ENCODE measurements at places on chromosomes 2 and 18. TPM values are rescaled to one million over a fixed set of nuclear protein-coding genes. Genes with fewer than 3 reads are reported as not detected.

The PSTPIP2 gene
- polyA plus RNA-seq, result 9.8 TPM

The COL4A3 gene
- not detected for polyA plus RNA-seq

The NEMP2 gene
- 1.8 TPM for polyA plus RNA-seq

The UGT1A9 gene
- not detected for polyA plus RNA-seq

The FHOD3 gene
- polyA plus RNA-seq, result 10.9 TPM

The NEDD4L gene
- 13.2 TPM for polyA plus RNA-seq

The RAD51AP2 gene
- 0.02 TPM for polyA plus RNA-seq

The DNER gene
- polyA plus RNA-seq, result 1.4 TPM

The LRATD1 gene
- polyA plus RNA-seq, result 0.89 TPM

The GKN1 gene
- not detected for polyA plus RNA-seq

The CNTNAP5 gene
- polyA plus RNA-seq, result 0.02 TPM

DNA sequence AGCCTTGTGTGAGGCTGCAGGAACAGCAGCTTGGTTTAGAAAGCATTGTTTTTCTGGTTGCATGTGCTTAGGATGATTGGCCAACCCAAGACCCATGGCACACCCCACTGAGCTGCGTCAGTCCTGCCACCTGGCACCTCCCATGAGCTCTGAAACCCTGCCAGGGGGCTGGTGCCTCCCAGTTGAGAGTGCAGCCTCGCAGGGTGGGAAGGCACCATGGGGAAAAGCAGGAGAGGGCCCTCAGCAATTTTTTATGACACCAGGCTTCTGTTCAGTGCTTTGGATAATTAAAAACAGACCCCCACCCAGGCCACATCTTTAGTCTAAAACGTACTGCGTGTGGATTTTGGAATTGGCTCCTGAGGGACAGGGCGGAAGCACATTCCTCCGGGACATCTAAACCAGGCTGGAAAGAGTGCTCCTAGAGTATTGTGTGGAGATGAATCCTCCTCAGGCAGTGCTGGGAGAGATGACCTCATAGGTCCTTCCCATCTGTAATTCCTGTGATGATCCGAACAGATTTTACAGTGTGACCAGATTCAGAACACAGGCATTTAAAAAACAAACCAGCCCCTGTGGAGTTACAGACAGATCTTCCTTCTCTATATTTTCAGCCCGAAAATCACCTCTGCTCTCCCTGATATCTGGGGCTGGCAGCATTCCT lies 438.3 kb downstream of the ZNF521 start:
- peak; percentile 40 for DNase-seq

DNA sequence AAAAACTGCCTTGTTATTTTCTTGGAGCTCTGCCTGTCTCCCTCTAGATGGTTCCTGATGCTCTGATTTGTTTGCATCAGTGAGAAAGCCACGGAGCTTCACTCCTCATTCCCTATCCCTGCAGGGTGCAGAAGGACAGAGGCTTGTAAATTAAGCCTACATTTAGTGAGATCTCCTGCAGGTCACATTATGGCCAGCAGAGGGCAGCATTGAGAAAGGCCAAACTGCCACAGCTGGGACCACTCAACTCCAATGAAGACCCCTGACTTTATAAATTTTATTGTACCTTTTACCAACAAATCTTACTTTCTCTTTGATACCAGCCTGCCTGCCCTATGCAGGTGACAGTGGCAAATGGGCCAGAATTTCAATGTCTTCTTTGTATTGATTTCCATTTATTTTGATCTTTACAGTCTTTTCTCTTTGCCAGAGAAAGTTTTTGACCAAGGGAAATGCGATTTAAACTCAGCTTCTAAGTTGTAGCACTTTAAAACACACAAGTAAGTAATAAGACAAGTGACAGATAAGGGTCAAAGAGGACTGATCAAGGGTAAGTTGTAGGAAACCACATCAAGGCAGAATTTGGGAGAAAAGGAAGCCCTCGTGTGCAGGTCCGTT lies 1029.1 kb upstream of the KLHL29 start:
- peak; percentile 56 for DNase-seq

GRCh38 chr18:79798346-79798998 lies 734 bp downstream of the KCNG2 start:
- DNase-seq, result no peak

GRCh38 chr2:11128243-11128951 lies 26.9 kb upstream of the SLC66A3 start:
- no peak for DNase-seq

DNA sequence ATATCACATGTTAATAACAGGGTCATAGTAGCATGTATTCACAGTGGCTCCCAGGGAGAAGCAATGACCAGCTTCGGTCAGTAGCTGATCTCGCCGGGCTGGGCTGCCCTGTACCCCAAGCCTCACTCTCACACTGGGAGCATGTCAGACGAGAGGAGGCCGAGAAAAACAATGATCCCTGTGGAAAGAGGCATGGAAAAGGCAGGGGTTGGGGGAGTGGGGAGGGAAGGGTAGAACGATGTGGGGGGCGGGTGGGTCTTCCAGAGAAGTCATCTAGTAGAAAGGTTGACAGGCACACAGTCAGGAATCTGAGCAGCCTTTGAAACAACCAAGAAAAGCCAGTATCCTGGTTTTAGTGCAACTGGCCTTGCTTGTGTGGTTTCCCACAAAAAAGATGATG lies 25.4 kb downstream of the TGFA start:
- DNase-seq, result no peak

DNA sequence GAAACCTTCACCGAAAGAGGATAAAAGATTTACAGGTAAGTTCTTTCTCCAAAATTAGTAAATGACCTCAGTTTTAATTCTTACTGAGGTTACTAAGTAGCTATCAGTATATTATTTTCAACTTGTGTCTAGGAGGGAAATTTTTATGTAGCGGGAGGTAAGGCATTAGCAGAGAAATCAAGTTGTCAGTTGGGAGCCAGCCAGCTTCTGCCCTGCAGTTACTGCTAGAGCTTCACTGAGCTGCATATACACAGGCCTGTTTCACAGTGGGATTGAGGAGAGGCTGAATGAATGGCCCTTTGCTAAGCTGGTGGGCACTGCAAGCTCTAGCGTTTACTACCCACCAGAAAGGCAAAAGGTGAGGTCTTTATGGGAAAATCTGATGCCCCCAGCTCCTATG lies 105.7 kb downstream of the ACAA2 start:
- DNase-seq, result no peak

GRCh38 chr2:45923701-45924100 lies 272.2 kb downstream of the PRKCE start:
- no peak for DNase-seq

DNA sequence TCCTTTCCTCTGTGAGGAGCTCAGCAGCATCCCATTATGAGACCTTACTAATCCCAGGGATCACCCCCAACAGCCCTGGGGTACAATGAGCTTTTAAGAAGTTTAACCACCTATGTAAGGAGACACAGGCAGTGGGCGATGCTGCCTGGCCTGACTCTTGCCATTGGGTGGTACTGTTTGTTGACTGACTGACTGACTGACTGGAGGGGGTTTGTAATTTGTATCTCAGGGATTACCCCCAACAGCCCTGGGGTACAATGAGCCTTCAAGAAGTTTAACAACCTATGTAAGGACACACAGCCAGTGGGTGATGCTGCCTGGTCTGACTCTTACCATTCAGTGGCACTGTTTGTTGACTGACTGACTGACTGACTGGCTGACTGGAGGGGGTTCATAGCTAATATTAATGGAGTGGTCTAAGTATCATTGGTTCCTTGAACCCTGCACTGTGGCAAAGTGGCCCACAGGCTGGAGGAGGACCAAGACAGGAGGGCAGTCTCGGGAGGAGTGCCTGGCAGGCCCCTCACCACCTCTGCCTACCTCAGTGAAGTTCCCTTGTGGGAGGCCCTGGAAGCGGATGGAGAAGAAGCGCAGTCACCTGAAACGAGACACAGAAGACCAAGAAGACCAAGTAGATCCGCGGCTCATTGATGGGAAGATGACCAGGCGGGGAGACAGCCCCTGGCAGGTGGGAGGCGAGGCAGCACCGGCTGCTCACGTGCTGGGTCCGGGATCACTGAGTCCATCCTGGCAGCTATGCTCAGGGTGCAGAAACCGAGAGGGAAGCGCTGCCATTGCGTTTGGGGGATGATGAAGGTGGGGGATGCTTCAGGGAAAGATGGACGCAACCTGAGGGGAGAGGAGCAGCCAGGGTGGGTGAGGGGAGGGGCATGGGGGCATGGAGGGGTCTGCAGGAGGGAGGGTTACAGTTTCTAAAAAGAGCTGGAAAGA lies 7.6 kb downstream of the PROC start:
- DNase-seq, result no peak

GRCh38 chr18:68679528-68679927 lies 35.4 kb downstream of the TMX3 start:
- no peak for DNase-seq

- DNase-seq, result no peak
These were observed 198.9 kb downstream of the ADCYAP1 start for GRCh38 chr18:1103537-1103936.

GRCh38 chr2:34242763-34243123 lies 643.6 kb upstream of the FAM98A start:
- DNase-seq, result no peak

- no peak for DNase-seq
These were observed 199.2 kb upstream of the SMAD2 start for GRCh38 chr18:48129621-48130082.

- DNase-seq, result no peak
These were observed 25.9 kb upstream of the ALLC start for GRCh38 chr2:3631851-3632659.

DNA sequence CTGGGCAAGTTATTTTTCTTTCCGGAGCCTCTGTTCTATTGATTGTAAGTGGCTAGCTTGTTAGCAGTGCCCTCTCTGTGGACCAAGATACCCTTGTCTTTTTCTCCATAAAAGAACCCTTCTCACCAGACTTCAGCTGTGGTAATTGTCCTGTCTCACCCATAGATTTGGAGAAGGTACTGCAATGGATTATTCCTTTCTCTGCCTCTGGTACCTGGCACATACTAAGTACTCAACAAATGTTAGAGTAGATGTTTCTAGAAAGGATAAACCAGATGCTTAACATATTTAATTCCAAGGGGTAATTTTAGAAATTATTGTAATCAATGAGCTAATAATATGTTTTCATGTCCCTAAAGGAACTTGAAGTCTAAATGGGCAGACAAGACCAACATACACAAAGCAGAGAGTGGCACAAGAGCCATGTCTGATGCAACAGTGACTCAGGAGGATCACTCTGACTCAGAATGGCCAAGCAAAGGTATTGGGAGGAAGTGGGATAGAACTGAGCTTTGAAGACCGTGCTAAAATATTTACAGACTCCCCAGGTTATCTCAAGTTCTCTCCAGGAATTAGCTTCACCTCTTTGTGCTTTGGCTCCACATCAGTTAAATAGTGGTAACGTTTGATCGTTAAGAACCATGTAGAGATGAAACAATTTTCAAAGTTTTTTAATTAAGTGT lies 129.7 kb upstream of the OSR1 start:
- no peak for DNase-seq

GRCh38 chr2:174985614-174986013 lies 19.6 kb downstream of the CHN1 start:
- peak; percentile 27 for DNase-seq

- DNase-seq, result no peak
These were observed 70.1 kb downstream of the NABP1 start for GRCh38 chr2:191748059-191748461.

- no peak for DNase-seq
These were observed 709.5 kb upstream of the ACVR2A start for GRCh38 chr2:147135376-147135775.

- no peak for DNase-seq
These were observed 77.3 kb downstream of the LPIN2 start for GRCh38 chr18:2935438-2936192.

GRCh38 chr2:190717306-190717705 lies 68.4 kb downstream of the NAB1 start:
- DNase-seq, result no peak

DNA sequence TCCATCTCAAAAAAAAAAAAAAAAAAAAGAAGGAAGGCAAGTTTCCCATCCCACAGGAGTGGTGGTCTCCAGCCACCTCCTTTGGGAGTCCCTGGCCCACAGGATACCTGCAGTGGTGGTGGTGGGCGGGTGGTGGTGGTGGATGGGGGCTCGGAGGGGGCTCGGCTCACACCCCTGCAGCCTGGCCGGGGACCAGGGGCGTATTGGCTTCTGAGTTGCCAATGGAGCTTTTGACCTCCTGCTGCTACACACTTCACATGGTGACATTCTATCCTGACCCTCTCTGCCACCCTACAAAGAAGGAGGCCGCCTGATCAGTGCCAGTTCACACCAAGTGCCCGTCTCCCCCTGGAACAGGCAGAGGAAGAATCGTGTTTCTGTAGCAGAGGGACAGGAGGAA lies 119.6 kb downstream of the NFATC1 start:
- no peak for DNase-seq

DNA sequence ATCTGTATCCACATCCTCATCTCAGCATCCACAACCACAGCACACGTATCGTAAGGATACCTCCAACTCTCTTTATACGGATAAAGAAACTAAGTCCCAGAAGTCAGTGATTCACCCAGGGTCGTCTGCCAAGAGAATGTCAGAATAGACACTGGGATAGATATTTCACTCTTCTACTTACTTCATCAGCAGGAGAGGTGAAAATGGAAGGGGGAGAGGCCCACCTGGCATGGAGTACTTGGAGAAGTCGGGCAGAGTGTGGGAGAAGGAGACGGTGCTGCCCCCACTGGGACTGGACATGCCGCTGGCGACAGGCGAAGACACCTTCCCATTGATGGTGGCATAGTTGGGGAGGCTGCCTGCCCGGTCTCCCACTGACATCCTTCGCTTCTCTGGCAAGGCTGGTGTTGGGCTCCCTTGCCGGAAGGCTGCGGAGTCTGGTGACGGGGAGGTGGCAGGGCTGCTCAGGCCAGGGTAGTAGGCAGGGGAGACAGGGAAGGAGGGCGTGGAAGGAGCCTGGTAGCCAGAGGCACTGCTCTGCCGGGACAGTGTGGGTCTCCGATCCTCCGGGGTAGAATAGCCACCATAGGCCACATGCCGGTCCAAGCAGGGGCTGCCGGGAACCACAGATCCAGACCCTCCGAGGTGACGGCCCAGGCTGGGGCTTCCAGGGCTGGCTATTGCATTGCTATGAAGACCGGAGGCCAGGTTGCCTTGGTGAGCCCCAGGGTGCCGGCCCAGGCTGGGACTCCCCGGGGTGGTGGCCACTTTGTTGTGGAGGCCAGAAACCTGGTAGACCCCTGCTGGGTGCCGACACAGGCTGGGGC lies 185.1 kb downstream of the TNS1 start:
- no peak for DNase-seq

- no peak for DNase-seq
These were observed 48.8 kb downstream of the SPP2 start for GRCh38 chr2:234099266-234099665.

DNA sequence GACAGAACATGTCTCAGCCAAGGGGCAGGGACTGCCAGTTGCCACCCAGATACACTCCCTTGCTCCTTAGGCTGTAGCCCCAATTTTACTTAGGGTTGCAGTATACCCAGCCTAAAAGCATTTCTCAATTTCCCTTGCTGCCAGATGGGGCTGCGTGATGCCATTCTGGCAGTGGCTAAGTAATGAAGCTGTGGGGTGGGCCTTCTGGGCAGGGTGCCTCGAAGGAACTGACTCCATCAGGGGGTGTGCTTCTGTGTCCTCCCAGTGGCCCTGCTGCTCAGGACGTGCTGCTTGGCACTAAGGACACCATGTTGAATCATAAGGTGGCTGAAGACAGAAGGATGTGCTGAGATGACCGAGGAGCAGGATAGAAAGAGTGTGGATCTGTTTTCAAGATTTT lies 74.2 kb downstream of the VWA3B start:
- DNase-seq, result no peak

GRCh38 chr2:151037434-151037833 lies 224.2 kb downstream of the RBM43 start:
- DNase-seq, result no peak
